NB4 (cell line): ENCODE measurements at places on chromosomes 12 and 14.

- DNase-seq, result no peak
Observed at GRCh38 chr12:19972325-19973288, 395.7 kb upstream of the PDE3A start.

GRCh38 chr14:22865424-22866405 lies 5.8 kb upstream of the LRP10 start:
- DNase-seq, result no peak

DNA sequence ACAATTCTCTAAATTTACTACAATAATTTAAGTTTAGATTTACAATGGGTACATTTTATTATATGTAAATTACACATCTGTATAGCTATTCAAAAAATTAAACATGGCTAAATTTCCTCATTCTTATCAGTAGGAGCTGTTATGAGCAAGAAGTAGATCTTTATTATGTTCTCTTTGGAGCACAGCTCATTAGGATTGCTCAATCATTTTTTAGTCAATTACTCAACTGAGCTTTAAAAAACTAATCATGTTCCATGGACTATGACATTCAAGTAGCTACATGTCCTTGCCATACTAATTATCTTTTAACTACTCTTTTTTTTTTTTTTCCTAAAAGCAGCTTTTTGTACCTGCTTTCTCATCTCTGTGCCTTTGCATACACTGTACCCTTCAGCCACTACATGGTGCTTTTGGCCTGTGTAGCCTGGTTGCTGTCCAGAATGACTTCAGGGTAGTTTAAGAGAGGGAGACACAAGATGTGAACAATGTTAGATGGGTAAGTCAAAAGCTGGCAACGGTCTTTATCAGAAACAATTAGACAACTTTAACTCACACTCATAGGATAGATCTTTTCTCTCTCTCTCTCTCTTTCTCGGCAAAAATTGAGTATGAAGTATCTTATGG lies 69.0 kb downstream of the SSPN start:
- DNase-seq, result peak; percentile 45

DNA sequence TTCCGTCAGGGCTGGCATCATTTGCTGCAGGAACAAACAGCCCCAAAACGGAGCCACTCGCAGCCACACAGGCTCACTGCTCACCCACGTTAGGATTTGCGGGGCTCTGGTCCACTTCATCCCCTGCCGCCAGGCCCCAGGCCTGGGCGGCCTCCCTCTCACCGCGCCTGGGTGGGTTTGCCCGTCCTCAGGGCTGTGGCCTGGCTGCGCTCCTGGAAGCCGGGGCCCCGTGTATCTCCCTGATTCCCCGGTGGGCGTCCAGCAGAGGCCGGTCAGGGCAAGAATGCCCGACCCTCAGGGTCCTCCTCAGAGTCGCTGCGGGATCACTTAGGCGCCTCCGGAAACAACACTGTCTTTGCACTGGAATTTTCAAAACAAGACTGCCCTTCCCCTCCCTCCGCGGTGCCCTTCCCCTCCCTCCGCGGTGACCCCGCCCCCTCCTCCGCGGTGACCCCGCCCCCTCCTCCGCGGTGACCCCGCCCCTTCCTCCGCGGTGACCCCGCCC lies 15.7 kb upstream of the FBRSL1 start:
- no peak for DNase-seq

DNA sequence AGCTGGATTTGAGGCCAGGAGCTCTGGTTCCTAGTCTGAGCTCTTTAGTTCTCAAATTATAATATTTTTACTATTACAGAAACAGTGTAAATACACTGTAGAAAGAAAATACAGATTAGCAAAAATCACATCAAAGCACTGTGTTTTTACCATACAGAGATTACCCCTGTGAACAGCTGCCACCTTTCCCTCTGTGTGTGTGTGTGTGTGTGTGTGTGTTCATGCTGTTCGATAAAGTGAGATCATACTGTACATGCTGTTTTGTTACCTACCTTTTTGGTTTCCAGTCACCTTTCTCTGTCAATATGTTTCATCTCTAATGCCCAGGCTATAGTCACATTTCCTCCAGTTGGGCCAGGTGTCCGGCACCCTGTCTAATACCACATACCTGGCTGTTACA lies 26.9 kb downstream of the MVK start:
- DNase-seq, result no peak

GRCh38 chr12:132095520-132096409 lies 48.4 kb downstream of the DDX51 start:
- no peak for DNase-seq

- peak; percentile 72 for DNase-seq
Observed at GRCh38 chr14:74616507-74616906, 4.5 kb upstream of the LTBP2 start.

GRCh38 chr12:15446807-15447206 lies 124.5 kb downstream of the PTPRO start:
- no peak for DNase-seq

GRCh38 chr14:75446447-75446846 lies 18.6 kb downstream of the JDP2 start:
- peak; percentile 89 for DNase-seq

DNA sequence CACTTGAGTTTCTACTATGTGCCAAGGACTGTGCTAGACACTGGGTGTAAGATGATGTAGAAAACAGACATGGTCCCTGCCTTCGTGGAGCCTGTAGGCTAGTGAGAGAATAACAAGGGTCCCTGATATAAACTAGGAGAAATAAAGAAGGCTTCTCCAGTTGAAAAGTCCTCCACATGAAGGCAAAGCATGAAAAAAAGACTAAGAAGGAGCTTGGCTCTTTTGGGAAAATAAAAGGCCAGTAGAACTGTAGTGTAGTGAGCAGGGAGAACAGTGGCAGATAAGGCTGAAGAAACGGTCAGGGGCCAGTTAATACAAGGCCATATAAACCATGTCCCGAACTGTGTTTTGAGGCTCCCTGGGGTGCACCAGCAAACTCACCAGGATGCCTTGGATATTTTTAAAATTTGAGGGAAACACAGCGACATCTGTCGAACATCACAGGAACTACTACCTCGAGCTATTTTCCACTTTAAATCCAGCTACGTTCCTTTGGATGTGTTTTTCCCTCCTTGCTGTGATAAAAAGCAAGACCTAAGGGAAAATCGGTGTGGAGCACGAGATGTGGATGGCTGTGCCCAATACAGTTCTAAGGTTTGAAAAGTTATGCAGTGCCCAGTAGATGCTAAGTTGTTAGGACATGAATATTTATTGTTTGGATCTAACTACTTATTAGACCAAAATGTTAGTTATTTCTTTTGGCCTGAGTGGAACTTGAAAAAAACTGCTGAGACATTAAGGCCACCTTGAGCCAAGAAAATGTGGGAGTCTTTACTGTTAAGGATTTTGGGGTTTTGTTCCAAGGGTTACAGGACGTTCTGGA lies 8.5 kb upstream of the CFL2 start:
- DNase-seq, result peak; percentile 60

DNA sequence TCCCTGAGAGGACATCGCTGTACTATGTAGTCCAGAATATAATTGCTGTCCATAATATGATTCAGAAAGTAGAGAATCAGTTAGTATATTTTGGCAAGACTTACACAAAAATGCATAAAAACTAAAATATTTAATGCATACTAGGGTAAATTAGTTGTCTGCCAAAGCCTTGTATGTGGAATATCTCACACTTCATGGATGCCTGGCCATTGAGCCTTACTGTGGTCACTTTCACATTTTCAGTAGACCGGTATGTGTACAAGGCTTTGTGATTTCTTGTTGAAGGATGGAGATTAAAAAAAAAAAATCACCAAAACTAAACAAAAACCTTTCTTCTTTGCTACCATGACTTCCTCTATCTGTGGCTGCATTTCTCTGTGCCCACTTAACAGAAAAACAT lies 197.3 kb upstream of the DDHD1 start:
- no peak for DNase-seq

GRCh38 chr12:89299931-89300330 lies 52.4 kb downstream of the DUSP6 start:
- DNase-seq, result no peak

DNA sequence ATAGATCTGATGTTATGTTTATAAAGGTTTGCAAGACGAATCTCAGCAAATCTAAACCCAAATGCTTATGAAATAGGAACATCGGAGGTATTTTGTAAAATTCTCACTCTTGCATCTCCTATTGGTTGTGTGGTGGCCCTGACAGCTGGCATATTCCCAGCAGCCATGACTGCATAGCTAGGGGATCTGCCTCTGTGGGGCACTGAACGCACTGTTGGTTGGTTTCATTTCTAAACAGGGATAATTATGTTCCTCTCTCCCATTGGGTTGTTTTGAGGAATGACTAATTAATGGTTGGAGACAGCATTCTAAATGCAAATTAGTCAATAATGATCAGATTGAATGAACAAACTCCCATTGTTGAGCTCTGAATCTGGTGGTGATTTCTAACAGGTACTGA lies 2.7 kb upstream of the BEST3 start:
- DNase-seq, result no peak

GRCh38 chr12:1529862-1530591 lies 64.4 kb downstream of the FBXL14 start:
- DNase-seq, result no peak

DNA sequence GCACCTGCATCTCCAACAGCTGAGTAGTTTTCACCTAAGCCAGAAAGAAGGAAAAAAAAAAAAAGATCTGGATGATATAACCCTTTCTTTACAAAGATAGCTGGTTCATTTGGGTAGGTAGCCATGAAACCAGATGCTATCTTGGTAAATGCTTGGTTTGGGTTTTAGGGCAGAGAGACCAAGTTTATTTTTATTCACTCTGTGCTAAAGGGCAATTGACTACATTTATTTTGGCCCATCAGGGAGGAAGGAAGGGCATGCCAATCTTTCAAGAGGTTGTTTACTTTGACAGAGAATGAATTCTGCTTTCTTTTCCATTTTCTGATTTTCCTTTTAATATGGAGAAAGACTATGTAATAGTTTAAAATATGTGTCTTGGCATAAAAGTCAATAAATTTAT lies 91.0 kb downstream of the NTN4 start:
- no peak for DNase-seq

DNA sequence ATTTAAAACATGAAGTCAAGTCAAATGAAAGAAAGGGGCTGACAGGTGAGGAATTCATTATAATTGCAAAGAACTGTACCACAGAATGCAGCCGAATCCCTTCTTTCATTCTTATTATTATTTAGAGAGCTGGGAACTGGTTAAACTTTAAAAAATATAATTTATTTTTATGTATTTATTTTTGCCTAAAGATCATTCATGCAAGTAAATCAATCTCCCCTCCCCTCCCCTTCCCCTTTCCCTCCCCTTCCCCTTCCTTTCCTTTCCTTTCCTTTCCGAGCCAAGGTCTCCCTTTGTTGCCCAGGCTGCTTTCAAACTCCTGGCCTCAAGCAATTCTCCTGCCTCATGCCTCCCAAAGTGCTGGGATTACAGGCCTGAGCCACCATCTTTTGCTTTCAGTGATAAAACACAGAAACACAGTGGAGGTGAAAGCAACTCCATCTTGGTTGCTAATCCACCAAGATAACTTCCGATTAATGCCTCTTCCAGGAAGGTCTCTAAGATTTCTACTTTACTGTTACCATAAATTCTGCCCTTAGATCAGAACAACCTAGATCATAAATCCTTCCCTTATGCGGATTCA lies 6.0 kb upstream of the UBC start:
- no peak for DNase-seq

GRCh38 chr12:113825705-113826104 lies 140.4 kb downstream of the RBM19 start:
- DNase-seq, result no peak

- DNase-seq, result no peak
Observed at GRCh38 chr12:79367032-79367589, 323.7 kb downstream of the PAWR start.

DNA sequence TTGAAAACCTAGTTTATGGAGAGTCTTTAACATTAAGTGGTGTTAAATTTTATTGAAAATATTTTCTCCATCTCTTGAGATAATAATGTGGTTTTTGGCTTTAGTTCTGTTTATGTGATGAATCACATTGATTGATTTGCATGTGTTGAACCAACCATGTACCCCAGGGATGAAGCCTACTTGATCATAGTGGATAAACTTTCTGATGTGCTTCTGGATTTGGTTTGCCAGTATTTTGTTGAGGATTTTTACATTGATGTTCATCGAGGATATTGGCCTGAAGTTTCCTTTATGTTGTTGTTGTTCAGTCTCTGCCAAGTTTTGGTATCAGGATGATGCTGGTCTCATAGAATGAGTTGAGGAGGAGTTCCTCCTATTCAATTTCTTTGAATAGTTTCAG lies 222.6 kb downstream of the ADAMTS20 start:
- no peak for DNase-seq

- no peak for DNase-seq
Observed at GRCh38 chr12:64813723-64814122, 10.7 kb upstream of the TBC1D30 start.

DNA sequence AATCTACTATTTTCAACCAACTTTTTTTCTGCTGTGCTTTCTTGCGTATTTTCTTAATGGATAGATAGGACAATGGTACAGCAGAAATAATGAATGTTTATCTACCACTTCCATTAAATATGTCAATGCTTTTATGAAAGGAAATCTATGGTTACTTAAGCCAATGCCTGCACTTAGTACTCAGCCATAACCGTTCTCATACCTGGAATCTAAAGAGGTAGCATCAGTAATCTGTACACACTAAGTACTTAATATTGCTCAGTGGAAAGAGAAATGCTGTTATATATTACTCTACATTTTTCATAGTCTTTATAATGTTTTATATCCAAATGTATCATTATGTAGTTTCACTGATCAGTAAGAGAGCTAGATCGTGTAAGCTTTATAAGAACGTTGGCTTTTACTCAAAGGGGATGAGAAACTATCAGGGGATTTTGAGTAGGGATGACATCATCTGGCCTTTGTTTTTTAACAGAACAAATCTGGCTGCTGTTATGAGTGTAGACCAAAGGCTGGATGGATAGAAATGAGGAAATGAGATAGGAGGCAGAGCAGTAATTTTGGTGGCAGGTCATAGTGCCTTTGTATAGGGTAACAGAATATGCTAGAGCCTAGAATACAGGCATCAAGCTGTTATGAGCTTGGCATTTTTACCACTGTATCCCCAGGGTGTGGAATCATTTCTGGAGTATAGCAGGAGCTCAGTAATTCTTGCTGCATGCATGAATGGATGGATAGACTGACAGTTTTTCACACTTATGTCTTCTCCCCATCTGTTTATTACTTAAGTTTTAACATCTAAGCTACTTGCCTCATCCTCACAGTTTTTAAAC lies 34.0 kb downstream of the ALG10B start:
- no peak for DNase-seq

- peak; percentile 19 for DNase-seq
Observed at GRCh38 chr12:64808110-64808509, 16.3 kb upstream of the TBC1D30 start.

DNA sequence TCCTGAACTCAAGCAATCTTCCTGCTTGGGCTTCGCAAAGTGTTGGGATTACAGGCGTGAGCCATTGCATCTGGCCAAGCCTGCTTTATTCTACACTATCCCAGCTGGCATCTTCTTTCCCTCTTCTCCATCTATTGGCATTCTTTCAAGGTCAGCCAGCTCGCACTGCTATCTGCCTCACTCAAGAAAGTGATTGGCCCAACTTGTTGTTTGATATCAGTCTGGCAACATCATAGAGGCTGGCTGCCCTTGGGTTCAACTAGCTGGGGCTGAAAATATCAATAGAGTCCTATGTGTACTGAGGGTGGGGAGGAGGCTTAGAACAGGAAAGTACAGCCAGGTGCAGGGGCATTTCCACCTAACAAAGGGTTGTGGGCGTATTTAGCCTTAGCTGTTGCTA lies 17.1 kb downstream of the GMFB start:
- no peak for DNase-seq

- no peak for DNase-seq
Observed at GRCh38 chr14:36313206-36313605, 7.2 kb downstream of the MBIP start.
